ENCODE measurements at places on chromosomes 13 and 19.

GRCh38 chr19:11931051-11931450 is 6.1 kb downstream of the ZNF700 start:
- no peak for ATAC-seq

- peak; percentile 83 for ATAC-seq
These were observed 1.4 kb downstream of the PARP4 start for GRCh38 chr13:24511019-24511815.

- ATAC-seq: no peak
These were observed 2.6 kb downstream of the TIMM44 start for GRCh38 chr19:7940841-7941240.

GRCh38 chr13:97004096-97004876 is 10.0 kb upstream of the OXGR1 start:
- no peak for ATAC-seq

GRCh38 chr19:616062-616700 is 17.2 kb downstream of the POLRMT start:
- ATAC-seq: no peak

DNA sequence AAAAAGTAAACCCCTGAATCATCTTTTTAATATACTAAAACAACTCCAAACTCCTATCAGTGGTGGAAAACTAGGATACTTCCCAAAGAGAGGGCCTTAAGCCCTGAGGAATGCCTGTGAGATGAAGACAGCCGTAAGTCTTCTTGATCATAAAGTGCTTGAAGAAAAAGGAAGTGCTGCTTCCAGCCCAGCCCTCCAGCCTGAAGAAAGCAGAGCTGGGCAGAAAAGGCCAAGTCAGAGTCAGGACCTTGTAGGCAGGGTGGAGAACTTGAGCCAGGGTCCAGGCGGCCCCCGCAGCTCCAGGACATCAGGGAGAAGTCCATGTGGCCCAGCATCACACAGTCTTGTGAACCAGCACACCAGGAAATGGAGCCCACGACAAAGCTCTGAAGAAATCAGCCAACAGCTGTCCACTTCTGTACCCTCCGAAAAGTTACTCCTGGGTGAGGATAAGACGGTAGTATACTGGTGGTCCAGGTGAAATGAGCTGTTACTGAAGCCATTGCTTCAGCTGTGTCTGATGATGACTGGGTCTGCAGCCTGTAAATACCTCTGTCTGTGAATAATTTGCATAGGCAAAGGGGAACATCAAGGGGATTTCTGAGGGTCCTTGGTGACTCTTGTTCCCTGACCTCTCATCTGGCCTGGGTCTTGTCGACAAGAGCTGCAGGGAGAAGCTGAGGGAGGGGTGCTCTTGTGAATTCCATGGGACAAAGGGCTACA is 18.7 kb upstream of the CRYL1 start:
- peak; percentile 75 for ATAC-seq

DNA sequence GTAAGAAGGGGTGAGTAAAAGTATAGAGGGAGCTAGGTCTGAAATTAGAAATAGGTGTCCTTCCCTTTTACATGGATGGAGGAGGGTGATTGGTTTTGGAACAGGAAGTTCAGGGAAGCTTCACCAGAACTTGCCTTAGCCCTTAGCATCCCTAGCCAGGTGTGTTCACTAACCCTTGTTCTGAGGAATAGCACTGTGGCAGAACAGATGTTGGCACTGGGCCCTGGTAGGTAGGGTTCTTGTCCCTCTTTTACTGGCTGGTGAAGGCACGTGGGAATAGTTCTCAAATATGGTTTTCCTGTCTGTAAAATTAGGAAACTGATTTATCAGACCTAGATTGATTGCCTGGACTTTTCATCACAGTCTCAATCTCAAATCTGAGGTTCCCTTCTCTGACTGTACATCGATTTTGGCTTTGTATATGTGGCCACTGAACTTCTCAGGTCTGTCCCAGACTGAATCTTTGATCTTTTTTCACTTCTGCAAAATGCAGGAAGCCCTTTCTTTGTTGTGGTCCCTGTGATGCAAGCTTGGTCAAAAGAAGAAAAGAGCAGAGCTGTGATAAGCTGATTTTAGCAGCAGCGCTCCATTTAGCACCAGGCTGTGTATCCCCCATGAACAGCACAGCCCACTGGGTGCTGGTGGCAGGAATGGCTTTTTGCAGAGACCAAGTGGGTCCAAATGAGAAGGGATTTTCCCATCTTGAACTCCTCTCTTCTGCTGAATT is 86.2 kb upstream of the HTR2A start:
- peak; percentile 99 for ATAC-seq

DNA sequence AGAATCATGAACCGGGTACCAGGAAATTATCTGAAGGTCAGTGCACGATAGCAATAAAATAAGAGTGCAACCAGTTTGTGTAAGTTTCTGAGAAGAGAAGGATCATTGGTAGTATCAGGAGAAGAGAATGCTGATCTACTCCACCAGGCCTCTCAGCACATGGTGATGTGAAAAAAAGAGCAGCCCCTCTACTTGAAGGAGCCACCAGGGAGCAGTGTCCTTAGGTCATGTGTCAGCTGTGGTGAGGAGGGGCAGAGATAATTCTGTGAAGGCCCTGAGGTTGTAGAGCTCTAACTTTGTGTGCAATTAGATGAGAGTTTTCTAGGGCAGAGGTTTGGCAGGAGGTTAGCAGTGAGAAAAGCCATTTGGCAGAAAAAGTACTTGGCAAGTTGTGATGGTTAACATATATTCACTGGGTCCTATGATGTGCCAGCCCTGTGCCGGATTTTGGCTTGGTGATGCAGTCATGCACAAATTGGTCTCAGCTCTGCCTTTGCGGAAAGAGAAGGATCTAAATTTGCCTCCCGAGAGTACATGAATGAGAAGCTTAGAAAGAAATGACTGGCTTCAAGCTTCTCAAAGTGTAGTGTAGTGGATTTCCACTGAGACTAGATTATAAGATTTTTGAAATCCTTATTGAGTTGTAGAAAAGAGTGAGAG is 19.2 kb upstream of the ZC3H13 start:
- ATAC-seq: peak; percentile 74

DNA sequence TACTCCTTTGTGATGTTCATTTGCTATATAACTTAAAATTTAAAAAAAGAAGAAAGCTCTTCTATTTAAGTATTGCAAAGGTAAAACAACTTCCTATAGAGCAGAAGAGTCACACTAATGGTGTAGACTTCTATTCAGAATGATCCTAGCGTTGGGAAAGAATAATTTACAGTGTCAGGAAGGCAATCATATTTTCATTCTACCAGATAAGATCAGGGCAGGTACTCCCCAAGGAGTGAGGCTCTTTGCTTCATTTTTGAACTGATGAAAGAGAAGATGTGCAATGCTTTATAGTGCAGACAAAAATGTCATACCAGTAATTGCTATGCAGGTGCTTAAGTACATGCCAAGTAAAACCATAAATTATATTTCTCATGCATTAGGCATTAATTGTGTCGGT is 1193.0 kb downstream of the PCDH9 start:
- no peak for ATAC-seq

- peak; percentile 34 for ATAC-seq
These were observed 244.0 kb downstream of the COL4A1 start for GRCh38 chr13:110062777-110063442.

GRCh38 chr13:61670384-61671161 is 254.9 kb upstream of the PCDH20 start:
- no peak for ATAC-seq

- peak; percentile 9 for ATAC-seq
These were observed 92.9 kb downstream of the GNG7 start for GRCh38 chr19:2609389-2610116.

DNA sequence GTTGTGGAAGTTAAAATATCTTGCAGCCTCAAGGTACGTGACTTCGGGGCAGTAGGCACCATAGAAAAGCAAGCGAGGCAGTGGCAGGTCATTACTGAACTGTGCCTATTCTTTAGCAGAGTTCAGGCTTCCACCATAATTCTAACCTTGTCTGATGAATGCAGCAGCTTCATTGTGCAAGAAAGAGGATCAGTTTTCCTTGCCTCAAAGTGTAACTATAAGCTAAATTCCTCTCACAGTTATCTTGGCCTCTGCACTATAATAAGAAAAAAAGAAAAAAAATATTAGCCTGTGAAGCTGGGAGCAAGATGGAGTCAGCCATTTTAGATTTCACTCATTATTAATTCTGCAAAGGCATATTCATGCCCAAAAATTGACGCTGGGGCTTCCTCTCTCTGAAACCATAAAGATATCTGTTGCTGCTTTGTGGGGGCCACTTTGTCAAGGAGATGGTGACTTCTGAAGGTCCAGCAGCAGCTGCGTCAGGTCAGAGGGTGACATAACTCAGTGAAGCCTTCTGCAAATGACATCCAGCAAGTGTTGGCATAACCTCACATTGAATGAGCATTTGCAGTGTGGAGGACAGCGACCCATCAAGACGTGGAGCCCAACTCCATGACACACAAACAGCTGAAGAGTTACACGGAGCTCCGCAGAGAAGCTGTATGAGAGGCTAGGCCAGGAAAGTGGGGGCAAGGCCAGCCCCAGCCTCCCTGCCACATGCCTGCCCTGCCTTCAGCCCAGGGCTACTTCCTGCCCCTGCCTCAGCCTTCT is 23.1 kb upstream of the SACS start:
- no peak for ATAC-seq

DNA sequence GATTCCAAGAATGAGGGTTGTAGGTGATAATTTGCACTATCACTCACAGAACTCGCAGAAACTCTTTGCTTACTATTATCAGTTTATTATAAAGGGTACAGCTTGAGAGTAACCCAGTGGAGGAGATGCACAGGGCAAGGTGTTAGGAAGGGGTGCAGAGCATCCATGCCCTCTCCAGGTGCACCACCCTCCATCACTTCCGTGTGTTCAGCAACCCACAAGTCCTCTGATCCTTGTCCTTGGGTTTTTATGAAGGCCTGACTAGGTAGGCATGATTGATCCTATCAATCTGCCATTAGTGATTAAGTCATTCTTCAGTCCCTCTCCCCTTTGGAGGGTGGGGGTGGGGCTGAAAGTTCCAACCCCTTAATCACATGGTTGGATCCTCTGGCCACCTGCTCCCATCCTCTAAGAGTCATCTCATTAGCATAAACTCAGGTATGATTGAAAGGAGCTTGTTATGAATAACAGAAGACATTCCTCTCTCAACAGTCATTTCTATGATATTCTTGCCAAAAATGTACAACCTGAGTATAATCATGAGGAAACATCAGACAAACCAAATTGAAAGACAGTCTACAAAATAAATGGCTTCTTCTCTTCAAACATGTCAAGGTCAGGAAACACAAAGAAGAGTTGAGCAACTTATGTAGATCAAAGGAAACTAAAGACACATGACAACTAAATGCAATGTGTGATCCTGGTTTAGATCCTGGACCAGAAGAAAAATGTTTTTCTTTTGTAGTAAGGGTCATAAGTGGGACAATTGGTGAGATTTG is 225.4 kb downstream of the PCCA start:
- ATAC-seq: no peak

- ATAC-seq: no peak
These were observed 172.8 kb downstream of the DNAJC15 start for GRCh38 chr13:43196086-43196621.

GRCh38 chr19:40872209-40872608 is 9.8 kb downstream of the CYP2A7 start:
- ATAC-seq: no peak

DNA sequence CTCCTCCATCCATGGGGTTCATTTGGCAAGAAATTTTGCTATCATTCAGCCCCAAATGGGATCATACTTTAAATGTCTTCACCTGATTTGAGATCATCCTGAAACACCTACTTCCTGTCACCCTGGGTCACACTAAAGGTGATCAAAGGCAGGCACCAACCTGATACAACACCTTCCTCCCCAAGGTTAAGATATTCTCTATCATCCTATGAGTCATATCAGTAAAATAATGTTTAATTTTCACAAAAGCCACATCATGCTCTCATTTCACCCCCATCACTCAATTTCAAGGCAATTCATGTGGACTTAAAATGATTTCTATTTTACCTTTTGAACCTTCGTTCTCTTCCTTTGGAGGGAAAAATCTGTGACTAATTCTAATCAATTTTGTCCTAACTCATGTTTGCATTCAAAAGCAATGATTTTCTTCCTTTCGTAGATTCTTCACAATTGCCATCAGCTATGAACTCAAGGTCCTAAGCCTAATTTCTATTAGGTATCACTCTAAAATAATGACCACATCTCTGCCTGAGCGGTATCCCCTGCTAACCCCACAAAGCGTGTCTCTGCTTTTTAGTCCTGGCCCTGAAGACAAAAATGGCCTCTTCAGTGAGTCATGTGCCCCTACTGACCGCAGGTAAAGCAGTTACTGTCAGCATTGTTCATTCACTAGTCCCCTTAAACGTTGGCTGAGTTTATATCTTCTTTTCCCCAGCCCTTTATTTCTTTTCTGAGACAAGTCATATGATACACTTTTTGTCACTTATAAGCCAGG is 139.0 kb downstream of the SPRY2 start:
- ATAC-seq: no peak

- ATAC-seq: no peak
These were observed 18.4 kb downstream of the FOXO1 start for GRCh38 chr13:40648040-40648439.

- ATAC-seq: no peak
These were observed 7.1 kb upstream of the SAMD1 start for GRCh38 chr19:14097532-14098151.

DNA sequence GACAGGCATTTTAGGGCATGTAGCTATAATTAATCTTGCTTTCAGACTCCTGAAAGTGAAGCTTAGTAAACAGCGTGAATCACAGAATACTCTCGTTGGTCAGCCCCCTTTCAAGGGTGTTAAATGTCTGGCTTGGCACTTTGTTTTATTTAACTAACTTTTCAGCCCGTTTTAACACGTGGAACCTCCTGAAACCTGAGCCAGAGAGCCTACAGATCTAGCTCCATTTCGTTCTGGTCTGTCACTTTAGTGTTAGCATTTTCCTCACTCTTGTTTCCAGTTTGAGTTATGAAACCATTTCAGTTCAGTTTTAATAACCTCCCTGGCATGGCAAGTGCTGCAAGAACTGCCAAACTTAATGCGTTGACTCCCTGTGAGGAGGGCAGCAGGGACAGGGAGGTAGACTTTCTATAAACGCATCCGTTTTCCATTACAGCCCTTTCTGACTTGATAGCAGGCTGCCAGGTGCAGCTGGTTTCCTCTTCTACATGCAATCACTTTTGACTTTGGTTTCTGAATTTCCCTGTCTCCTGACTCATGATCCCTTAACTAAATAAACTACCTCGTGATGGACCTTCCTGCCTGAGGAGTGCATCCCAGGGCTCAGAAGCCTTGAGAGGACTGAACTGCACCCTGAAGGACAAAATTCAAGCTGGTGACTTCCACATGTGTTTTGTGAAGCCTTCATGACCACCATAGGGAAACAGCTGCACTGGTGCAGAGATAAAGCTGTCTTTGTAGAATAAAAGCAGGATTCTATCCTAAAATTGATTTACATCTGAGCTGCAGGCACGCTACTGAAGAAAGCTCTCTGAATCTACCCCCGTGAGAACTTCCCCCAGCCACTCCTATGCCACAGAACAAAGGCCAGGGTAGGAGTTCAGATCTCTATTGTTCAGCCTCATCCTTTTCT is 192.6 kb downstream of the DLEU7 start:
- peak; percentile 65 for ATAC-seq

DNA sequence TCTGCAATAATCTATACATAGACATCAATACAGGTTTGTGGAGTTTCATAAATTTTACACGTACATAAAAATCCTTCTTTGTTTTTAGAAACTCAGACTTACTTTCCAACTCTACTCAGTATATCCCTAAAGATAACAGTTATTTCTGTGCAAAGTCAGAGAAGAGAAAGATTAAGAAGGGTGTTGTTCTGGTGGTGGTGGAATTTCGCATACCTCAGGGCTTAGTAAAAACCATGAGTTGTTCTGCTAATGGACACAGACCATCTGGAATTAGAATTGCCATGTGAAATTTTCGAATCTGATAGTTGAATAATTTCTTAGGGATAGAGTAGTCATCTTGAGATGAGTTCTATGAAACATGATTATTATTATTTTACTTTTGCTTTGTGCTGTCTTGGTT is 102.7 kb downstream of the ZAR1L start:
- ATAC-seq: no peak
